ENCODE measurements at places on chromosomes 5 and 9.

DNA sequence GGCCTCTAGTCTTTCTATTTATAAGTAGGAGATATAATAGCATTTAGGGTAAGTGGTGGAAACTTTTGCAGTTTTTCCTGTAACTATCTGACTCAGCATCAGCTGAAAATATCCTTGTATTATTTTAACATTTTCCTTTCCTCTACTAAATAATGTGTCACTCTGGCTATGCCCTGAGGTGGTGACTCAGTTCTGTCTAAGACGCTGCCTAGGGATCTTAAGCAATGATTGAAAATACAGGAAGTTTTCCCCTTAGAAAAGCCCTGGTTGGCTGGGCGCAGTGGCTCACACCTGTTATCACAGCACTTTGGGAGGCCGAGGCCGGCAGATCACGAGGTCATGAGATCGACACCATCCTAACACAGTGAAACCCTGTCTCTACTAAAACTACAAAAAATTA, 9.3 kb upstream of the EDIL3 start:
- peak; percentile 85 for DNase-seq

DNA sequence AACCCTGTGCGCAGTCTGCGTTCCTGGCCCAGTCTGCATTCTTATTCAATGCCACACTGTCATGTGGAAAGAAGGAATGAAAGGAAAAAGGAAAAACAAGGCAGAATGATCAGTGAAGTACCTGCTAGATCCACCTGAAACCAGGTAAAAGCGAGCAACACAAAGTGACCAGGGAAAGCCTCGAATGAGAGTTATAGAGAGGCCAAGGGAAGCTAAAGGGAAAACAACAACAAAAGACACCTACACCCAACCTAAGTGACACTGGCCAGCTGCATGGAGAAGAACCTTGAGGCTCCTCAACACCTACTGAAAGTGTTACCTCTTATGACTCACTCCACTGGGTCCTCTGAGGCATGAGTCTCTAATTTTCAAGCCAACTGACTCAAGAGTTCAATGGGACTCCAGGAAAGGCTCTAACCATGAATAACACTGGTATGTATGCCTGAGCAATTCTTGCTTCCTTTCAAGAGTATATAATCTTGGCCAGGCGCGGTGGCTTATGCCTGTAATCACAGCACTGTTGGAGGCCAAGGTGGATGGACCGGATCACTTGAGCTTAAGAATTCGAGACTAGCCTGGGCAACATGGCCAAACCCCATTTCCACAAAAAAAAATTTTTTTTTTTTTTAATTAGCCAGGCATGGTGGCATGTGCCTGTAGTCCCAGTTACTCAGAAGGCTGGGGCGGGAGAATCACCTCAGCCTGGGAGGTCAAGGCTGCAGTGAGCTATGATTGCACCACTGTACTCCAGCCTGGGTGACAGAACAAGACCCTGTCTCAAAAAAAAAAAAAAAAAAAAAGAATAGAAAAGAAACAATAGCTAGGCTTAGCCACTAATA, 29.0 kb downstream of the MTMR12 start:
- peak; percentile 58 for DNase-seq

DNA sequence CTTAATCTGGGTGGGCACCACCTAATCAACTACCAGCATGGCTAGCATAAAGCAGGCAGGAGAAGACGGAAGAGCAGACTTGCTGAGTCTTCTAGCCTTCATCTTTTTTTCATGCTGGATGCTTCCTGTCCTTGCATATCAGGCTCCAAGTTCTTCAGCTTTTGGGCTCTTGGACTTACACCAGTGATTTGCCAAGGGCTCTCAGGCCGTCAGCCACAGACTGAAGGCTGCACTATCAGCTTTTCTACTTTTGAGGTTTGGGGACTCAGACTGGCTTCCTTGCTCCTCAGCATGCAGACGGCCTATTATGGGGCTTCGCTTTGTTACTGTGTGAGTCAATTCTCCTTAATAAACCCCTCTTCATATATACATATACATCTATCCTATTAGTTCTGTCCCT, 180.2 kb downstream of the TRPM3 start:
- no peak for DNase-seq

- DNase-seq = no peak
Observed at GRCh38 chr5:65767565-65767964, 45.6 kb downstream of the NLN start.

DNA sequence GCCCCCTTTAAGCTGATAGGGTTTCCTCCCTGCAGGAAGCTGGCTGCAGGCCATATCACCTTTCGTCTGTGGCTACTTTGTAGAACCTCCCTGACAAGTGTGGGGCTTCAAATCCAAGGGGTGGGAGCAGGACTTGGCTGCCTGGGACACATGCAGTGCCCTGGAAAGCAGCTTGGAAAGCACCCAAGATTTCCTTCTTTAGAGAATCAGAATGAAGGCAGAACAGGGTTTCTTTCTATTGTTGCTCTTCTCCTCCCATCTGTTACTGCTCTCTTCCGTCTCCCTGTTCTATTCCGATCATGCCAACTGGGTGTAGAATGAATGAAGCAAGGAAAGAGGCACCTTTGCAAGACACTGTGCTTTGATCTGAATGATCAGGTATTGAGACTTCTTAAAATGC, 282.2 kb downstream of the MED10 start:
- no peak for DNase-seq

DNA sequence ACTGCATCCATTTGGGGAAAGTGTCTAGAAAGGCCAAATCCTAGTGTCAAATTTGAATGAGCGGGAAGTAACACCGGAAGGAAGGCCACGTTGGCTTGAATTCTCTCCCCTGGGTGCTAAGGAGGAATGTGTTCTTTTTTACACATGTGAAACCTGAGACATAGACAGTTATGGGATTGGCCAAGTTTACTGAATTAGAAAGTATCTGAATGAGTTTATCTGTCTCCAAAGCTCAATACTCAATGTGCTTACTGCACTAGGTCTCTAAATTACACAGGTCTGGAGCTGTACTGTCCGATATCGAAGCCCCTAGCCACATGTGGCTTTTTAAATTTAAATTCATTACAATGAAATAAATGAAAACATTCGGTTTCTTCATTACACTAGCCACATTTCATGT, 6.0 kb downstream of the DMRT1 start:
- DNase-seq = peak; percentile 2

DNA sequence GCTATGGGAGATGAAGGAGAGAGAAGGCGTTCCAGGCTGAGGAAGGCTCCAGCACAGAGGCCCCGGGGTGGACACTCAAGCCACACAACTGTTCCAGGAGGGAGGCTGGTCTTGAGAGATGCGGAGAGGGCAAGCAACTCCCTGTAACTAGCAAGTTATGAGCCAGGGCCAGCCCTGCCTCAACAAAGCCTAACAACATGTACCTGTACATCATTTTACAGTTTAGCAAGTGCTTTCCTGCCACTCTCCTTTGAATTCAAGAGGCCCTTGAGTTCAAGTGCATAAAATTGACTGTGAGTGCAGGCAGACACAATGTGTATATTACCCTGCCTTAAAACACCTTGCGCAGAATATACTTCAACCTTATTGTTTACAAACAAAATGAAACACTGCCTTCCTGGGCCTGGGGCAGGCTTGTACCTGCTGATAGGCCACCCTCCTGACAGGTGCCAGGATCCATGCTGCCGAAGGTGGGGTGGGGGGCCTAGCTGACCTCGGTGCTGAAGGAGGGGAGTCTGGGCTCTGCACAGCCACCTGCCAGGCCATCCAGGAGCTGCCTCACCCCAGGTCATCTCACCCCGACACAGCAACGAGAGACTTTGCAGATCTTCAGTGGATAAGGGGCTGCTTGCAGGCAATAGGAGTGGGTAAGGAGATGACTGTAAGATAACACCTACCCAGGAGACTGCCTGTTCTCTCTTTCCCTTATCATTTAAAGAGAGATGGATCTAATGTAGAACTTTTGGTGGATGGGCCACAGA, 80.0 kb downstream of the PPARGC1B start:
- no peak for DNase-seq

- no peak for DNase-seq
Observed at GRCh38 chr5:58054018-58054417, 405.9 kb downstream of the PLK2 start.

DNA sequence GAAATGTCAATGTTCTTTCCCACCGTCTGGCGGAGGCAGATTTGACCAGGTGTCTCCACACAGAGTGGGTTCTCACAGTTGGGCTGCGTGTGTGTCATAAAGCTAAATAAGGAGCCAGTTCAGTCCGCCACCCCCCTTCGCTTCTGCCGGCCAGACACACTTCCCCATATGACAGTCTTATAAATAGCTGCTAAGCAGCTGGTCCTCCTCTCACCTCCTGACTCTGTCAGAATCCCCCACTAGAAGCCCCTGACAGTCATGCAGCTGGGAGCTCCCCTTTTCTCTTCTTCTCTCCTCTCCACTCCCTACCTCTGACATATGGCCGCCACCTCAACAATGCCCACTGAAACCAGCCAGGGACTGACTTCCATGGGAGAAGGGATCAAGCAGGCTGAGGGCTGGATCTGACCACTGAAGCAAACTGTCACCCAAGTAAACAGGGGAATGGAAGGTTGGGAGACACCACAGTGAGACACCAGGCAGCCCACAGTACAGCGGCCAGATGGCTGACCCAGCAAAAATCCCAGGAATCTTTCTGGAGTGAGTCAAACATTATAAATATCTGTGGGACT, 141.9 kb upstream of the EFNA5 start:
- DNase-seq = peak; percentile 75

DNA sequence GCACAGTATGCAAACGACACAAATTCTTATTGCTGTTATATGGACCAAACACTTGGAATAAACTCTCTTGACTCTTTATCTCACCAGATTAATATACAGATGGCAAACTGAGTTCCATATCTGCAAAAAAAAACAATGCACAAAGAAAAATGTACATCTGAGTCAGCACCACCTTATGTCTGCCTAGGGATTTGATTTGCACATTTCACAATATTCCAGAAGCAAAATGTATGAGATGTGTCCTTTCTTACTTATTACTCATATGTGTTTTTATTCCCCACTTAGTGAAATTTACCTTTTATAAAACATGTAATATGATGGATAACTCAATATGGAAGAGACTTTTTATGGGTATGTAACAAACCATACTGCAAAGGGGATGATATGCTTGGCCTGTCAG, 236.9 kb downstream of the GLIS3 start:
- peak; percentile 65 for DNase-seq

DNA sequence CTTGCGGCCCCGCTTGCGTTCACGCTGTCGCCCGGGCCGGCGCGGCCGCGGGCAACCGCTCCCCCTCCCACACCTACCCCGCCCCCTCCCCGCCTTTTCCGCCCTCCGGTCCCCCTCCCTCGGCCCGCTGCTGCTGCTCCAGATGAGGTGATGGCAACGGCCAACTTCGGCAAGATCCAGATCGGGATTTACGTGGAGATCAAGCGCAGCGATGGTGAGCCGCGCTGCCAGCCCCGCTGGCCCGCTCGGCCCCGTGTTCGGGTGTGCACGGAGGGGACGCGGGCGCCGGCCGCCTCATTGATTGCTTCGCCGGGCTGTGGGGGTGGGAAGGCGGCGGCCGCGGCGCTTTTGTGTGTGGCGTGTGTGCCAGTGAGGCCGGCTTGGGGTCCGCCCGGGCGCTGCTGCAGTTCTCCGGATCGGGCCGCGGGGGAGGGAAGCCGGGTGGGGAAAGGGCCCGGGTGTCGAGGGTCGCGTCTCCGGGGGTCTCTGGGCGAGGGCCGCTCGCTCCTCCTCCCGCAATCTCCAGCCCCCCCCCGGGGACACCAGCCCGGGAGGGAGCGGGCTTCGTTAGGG, 403 bp downstream of the KIF2A start:
- no peak for DNase-seq

DNA sequence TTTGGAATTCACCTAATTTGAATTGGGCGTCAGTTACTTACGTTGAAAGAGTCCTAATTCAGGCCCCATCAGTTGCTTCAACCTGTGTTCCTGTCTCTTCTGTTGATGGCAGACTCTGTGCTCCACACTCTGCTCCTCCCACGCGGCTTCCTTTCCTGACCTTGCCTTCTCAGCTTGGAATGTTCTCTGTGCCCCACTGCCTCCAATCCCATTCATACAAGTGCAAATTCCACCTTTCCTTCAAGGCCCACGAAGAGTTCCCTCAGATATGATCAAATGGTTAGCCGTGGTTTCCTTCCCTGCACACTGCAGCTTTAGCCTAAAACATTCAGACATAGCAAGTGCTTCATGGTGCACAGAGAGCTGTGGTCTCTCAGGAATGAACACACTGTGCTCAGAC, 65.7 kb downstream of the SREK1 start:
- no peak for DNase-seq

- peak; percentile 63 for DNase-seq
Observed at GRCh38 chr9:69130456-69131441, 43.3 kb upstream of the TJP2 start.

DNA sequence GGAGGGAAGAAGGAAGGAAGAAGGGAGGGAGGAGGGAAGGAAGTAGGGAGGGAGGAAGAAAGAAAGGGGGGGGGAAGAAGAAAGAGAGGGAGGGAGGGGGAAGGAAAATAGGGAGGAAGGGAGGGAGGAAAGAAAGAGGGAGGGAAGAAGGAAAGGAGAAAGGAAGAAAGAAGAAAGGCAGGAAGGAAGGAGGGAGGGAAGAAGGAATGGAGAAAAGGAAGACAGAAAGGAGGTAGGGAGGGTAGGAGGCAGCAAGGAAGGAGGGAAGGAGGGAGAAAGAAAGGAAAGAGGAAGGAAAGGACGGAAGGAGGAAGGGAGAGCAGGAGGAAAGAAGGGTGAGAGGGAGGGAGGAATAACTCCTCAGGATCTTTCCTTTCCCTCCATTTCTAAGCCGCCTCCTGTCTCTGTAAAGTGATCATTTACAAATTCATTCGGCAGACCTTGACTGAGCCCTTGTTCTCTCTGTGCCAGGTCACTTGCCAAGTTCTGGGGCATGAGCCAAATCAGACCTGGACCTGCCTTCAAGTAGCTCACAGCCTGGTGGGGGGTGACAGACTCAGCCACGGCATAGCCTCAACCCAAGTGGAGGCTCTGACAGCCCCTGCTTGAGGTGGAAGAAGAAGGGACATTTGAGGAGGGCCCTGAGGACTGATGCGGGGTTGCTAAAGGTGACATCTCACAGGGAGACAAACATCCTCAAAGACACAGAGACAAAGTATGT, 69.0 kb upstream of the HRH2 start:
- no peak for DNase-seq

- DNase-seq = peak; percentile 93
Observed at GRCh38 chr5:14208071-14209021, 65.2 kb downstream of the TRIO start.

DNA sequence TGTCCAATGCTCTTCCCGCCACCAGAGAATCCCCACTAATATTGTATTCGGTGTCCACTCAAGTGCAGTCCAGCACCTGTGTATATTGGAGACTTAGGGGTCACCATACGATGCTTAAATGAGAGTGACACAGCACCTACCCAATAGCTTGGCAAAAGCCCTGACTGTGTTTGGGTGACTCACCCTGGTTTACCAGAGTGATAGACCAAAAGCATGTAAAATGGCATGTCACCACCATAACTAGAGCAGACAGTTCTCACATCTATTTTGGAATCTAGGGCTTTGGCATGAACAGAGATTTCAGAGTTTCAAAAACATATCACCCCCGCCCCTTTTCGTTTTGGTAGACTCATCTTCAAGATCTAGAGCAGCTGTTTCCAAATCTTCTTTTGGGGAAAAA, 217.3 kb upstream of the RASEF start:
- DNase-seq = no peak

DNA sequence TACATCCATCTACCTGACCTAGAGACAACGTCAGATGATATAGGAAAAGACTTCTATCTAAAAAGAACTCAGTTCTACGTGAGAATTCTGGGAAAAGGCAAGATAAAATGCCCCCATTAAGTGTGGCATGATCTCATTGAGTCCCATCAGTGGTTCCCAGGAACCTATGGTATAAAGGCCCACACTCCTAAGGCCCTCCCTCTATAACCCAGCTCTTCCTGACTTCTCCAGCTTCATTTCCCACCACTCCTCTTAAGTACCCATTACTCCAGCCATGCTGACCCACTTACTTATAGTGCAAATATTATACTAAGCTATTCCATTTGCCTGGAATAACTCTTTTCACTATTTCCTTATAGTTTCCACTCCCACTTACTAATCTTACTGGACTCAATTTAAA, 95.4 kb upstream of the NR5A1 start:
- no peak for DNase-seq

All from choroid plexus epithelial cell (primary cell).